ENCODE measurements at places on chromosomes 7 and 10.

- no peak for DNase-seq
Observed at GRCh38 chr7:27895551-27895950, 155.6 kb downstream of the TAX1BP1 start.

DNA sequence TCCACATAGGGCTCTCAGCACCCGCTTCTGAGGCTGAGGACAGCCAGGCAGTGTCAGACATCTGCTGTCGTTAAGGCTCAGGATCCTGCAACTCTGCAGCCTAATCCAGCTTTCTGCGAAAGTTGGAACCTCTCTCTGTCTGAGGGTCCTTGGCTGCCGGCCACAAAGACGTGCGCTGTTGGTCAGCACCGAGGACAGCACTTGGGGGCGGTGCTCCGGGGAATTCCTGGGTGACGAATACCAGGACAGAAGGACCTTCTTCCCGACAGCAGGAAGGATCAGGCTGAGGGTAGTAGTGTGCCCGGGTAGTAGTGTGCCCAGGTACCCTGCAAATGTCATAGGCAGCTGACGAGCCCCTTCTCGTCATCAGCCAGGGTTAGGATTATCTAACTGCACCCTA is 16.0 kb upstream of the RASGEF1A start:
- peak; percentile 43 for DNase-seq

- DNase-seq, result no peak
Observed at GRCh38 chr7:135756191-135756590, 7.6 kb upstream of the FAM180A start.

- DNase-seq, result peak; percentile 74
Observed at GRCh38 chr10:2927958-2928840, 139.1 kb upstream of the PFKP start.

- no peak for DNase-seq
Observed at GRCh38 chr10:75546004-75546403, 114.6 kb downstream of the LRMDA start.

DNA sequence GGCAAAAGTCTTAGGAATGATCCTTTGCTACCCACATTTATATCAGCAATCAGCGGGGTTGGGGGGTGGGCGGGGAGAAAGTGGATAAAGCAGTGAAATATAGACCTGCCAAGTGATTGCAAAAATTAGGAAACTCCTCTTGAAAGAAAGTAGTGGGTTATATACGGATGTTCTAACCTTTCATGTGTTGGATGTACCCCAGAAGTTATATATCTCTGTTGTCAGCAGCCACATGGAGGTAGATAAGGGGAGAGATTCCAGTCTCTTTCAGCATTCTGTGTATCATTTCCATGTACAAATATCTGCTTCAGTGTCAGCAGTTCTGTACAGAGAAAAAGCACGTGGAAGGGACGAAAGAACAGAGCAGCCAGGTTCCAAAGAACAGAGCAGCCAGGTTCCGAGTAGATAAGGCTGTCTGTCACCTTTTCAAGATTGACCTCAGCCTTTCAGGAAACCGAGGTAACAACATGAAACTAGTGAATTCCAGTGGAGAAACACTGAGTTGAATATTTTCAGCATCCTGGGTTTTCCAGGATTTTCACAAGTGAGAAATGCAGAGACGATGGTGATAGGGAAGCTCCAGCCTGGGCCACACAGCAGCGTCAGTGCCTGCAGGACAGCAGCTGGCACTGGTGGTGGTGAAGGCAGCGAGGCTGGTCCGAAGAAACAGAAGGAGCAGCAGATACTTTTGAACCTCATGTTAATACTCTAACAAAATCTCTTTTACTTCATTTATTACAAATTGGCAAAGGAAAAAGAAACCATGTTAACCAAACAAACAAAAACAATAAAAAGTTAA is 212.3 kb downstream of the C7orf25 start:
- DNase-seq, result no peak

GRCh38 chr10:57919864-57920263 is 347.8 kb downstream of the IPMK start:
- no peak for DNase-seq

GRCh38 chr10:31467791-31468535 is 148.9 kb downstream of the ZEB1 start:
- DNase-seq, result no peak

GRCh38 chr7:152436111-152436930 is 518 bp upstream of the KMT2C start:
- DNase-seq, result peak; percentile 87

- DNase-seq, result no peak
Observed at GRCh38 chr10:119640384-119640783, 10.8 kb upstream of the BAG3 start.

DNA sequence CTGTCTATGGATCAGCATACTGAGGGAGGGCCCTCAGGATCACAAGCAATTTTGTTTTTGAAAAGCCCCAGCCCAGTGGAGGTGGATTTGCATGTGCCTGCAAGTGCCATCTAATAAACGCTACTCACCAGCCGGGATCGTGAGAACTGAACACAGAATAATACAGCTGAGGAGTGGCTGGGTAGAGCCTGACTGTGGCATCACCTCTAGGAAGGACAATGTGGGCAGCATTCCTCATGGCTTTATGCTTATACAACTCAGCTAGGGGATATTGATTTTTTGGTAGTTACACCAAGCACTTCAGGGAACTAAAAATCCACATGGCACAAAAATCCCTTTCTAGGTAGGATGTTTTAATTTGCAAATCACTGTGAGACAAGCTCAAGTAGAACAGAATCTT is 72.7 kb upstream of the PALS2 start:
- DNase-seq, result no peak

Data from RWPE1 (cell line).